Right lobe of liver (tissue), 6 donors: ENCODE measurements at places on chromosomes 4 and X. TPM values are rescaled to one million over a fixed set of nuclear protein-coding genes. Genes with fewer than 3 reads are reported as not detected.
A peak's percentile ranks its signal among the peaks of the same experiment; 100 is the strongest.

DNA sequence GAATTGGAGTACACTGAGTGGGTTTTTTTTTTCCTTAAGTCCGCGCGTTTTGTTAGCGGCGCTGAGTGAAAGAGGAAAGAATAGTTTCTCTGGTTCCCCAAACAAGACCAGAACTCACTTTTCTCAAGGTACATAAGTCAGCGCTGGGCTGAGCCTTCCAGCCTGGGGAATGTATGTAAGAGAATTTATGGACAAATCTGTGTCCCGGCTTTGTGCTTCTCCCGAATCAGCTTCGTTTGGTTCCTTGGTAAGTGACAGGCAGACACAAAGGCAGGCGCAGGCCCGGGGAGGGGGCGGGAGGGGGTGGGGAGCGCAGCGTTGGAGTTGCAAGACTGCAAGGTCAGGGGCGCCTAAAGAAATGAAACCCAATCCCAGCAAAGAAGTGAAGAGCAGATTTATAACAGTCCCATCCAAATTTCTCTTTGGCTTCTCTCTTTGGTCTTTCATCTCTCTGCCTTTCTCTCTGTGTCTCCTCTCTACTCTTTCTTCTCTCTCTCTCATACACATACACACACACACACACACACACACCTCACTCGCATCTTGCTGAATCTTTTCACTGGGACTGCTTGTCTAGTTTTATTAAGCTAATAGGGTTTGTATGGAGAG, 981 bp downstream of the TET2 start:
- peak overlapping the region; percentile 81 for H3K27ac ChIP-seq
- H3K4me1 ChIP-seq = peaks cover 15% of the 10 kb centered on the region
- H3K27me3 ChIP-seq = no peaks in the 10 kb centered on the region
- peak; percentile 61 for DNase-seq

GRCh38 chrX:40174854-40175510, 77.2 kb upstream of the BCOR start:
- peak; percentile 57 for DNase-seq
- peak overlapping the region; percentile 81 for H3K27ac ChIP-seq
- no peaks in the 10 kb centered on the region for H3K36me3 ChIP-seq
- H3K27me3 ChIP-seq = no peaks in the 10 kb centered on the region

CTAG1A gene
- not detected for total RNA-seq

DNA sequence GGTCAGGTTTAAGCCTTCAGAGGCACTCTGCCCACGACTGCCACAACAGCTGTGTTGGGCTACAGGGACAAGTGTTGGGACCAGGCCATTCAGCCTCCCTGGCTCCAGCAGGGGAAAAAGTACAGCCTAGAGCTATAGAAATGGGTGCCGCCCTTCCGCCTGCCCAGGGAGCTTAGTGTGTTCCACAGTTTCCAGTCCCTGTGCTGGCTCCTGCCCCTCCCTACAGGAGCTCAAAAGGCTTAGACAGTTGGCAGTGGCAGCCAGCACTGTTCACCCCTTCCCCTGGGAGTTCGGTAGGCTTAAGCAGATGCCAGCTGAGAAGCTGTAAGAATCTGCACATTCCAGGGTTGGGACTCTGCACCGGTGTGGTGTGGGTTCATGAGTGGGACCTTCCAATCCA, 408.2 kb upstream of the INTU start:
- H3K27ac ChIP-seq = no peak overlapping the region
- no peaks in the 10 kb centered on the region for H3K27me3 ChIP-seq
- no peaks in the 10 kb centered on the region for H3K4me1 ChIP-seq
- no peak overlapping the region for H3K4me3 ChIP-seq
- H3K36me3 ChIP-seq = no peaks in the 10 kb centered on the region

GRCh38 chr4:83852085-83852451, 316.2 kb downstream of the GPAT3 start:
- no peaks in the 10 kb centered on the region for H3K4me1 ChIP-seq
- H3K27me3 ChIP-seq = no peaks in the 10 kb centered on the region
- no peak overlapping the region for H3K4me3 ChIP-seq
- H3K27ac ChIP-seq = no peak overlapping the region
- no peak for DNase-seq

DNA sequence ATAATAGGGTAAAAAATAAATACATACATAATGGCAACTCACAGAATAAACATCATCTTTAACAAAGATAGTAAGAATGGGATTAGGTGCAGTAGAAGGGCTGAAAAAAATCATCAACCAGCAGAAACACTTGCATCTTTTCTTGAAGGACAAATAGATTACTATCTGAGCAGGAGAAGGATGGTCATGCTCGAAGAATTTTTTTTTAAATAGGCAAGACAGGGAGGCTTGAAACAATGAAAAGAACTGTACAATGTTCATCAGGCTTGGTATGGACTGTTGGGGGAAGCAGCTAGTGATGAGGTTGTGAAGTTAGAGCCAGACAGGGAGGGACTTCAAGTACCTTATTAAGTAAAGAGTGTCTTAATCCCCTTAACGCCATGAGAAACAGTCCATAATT, 167.4 kb upstream of the LDB2 start:
- H3K27ac ChIP-seq = no peak overlapping the region
- no peak for DNase-seq
- no peaks in the 10 kb centered on the region for H3K4me1 ChIP-seq
- H3K27me3 ChIP-seq = no peaks in the 10 kb centered on the region
- no peaks in the 10 kb centered on the region for H3K36me3 ChIP-seq

GRCh38 chrX:7446815-7447214, 298.9 kb upstream of the PUDP start:
- no peaks in the 10 kb centered on the region for H3K27me3 ChIP-seq
- H3K4me3 ChIP-seq = no peak overlapping the region
- no peaks in the 10 kb centered on the region for H3K4me1 ChIP-seq
